ENCODE measurements at places on chromosomes 13 and 19.

- no peak for DNase-seq
Measured at GRCh38 chr19:37361994-37362393, 8.9 kb upstream of the ZNF527 start.

DNA sequence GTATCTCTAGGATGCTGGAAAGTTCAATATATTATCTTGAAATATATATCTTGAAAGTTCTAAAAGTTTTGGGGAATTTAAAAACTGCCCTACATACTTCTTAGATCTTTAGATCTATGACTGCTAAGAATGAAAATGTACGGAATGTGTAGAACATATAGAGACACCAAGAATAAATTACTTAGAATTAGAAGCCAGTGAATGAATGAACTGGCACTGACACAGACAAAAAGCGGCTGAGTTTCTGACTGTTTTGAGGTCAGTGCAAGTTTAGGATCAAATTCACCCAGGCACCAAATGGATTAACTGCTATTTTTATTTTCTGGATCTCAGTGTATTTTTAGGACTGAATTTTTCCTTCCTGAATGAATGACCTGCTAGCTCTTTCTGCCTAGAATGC lies 411.2 kb downstream of the KCTD12 start:
- no peak for DNase-seq

- DNase-seq = no peak
Measured at GRCh38 chr13:43088093-43088511, 64.7 kb downstream of the DNAJC15 start.

- no peak for DNase-seq
Measured at GRCh38 chr13:75173457-75174356, 308.3 kb downstream of the TBC1D4 start.

DNA sequence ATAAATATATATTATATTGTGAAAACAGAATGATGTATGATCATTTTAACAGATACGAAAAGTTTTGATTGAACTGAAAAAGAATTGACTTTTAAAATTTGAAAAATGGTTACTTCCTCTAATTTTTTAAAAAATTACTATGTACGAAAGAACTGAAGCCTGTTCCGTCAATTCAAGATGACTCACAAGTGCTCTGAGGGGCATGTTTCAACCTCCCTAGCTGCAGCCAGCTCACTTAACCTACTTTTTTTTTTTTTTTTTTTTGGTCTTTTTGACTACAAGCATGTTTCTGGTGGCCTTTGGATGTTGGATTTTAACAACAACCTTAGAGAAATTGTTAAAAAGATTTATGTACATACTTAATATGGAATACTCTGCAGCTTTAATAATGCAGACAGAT lies 1139.3 kb downstream of the DIAPH3 start:
- DNase-seq = no peak

GRCh38 chr13:111908981-111909380 lies 158.0 kb upstream of the SOX1 start:
- no peak for DNase-seq

Data from stimulated activated CD8-positive, alpha-beta memory T cell treated with anti-CD3 and anti-CD28 coated beads, Interleukin-2, amount 100 ng/mL, for 48 hours (primary cell).